Esophagus mucosa (tissue), 1 donor: ENCODE measurements at places on chromosomes 5 and 9.
A peak's percentile ranks its signal among the peaks of the same experiment; 100 is the strongest.

- no peak for ATAC-seq
Measured at GRCh38 chr9:115116421-115117284, 1.3 kb downstream of the TNC start.

- ATAC-seq = no peak
Measured at GRCh38 chr5:32587067-32587551, 1.8 kb downstream of the SUB1 start.

- ATAC-seq = no peak
Measured at GRCh38 chr5:118126159-118126558, 862.2 kb downstream of the DTWD2 start.

- ATAC-seq = no peak
Measured at GRCh38 chr5:91373600-91373999, 9.5 kb downstream of the ARRDC3 start.

DNA sequence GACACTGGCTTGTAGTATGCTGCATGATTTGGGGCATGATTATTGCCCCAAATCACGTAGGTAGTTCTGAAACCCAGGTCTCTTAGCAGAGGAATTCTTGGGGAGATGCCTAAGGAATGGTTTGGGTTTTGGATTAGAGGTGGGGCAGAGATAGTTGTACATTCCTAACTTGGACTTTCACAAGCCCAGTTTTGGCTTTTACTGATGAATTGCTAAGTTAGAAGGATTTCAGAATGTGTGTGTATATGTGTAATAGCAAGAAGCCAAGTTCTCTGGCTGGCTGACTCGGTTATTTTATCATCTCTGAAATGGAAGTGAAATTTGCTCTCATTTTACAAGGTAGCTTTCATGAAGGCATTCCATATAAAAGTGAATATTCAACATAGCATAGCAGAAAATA lies 23.8 kb upstream of the ZNF131 start:
- no peak for ATAC-seq

GRCh38 chr5:172672681-172673080 lies 31.6 kb downstream of the NEURL1B start:
- no peak for ATAC-seq

- ATAC-seq = no peak
Measured at GRCh38 chr9:110066929-110067716, 140.8 kb downstream of the C9orf152 start.

DNA sequence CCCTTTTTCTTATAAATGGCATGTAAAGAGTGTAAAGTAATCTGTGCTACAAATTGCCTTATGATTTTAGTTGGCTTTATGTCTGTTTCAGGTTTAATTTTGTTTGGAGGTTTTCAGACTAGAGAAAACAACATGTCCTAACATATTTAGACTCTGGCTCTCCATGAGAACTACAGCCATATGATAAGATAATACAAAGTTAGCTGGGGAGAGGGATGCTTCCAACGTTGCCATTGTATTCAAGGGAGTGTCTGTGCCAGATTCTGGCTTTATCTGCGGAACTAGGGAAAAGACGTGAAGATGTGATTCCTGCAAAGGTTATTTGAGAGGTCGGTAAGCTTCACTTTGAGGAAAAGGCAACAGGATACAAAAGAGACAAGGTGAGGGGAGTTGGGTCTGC lies 140.0 kb upstream of the OTULINL start:
- ATAC-seq = no peak

GRCh38 chr9:124392254-124392870 lies 22.9 kb downstream of the PSMB7 start:
- ATAC-seq = no peak

DNA sequence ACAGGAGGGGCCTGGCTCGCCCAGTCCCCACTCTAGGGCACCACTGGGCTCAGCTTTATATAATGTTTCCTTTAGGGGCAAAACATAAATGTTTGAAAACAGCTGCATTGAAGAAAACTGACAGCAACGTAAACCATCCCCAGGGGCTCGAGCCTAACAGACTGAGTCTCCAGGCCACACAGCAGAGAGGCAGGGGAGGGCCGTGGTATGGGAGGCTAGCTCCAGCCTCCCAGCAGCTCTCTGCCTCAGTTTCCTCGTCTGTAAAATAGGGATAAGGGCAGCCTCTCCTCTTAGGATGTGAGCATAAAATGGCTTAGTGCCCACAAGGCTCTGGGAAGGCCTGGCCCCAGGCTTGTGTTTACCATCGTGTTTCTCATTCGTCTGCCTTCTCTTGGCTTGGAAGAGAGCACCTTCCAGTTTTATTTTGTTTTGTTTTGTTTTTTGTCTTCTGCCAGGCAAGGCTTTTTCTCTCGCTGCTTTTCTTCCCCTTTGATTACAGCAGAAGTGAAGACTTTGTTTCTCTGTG lies 2.7 kb downstream of the ANKRD33B start:
- ATAC-seq = no peak

GRCh38 chr5:132065351-132065937 lies 5.0 kb downstream of the IL3 start:
- ATAC-seq = peak; percentile 59

DNA sequence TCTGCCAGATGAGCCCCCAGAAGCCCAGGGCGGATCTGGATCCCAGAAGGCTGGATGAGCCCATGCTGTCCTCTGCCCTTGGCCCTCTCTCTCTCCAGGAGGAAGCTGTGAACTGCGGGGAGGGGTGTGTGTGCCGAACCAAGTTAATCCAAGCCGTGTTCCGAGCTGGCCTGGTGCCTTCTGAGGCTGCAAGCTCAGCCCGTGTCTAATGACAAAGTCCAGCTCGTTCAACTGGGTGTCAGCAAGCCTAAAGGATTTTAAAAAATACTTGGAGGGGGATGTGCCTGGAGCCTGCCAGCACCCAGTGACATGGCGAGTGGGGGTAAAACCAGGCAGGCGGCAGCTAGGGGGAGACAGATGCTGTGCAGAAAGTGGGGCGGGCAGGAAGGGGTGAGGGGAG lies 8.0 kb downstream of the STC2 start:
- no peak for ATAC-seq

GRCh38 chr5:134642931-134643530 lies 5.6 kb upstream of the SEC24A start:
- ATAC-seq = no peak

GRCh38 chr9:108547411-108548135 lies 308.2 kb downstream of the ACTL7B start:
- no peak for ATAC-seq

GRCh38 chr9:131503626-131504465 lies 1.1 kb downstream of the POMT1 start:
- ATAC-seq = peak; percentile 53

DNA sequence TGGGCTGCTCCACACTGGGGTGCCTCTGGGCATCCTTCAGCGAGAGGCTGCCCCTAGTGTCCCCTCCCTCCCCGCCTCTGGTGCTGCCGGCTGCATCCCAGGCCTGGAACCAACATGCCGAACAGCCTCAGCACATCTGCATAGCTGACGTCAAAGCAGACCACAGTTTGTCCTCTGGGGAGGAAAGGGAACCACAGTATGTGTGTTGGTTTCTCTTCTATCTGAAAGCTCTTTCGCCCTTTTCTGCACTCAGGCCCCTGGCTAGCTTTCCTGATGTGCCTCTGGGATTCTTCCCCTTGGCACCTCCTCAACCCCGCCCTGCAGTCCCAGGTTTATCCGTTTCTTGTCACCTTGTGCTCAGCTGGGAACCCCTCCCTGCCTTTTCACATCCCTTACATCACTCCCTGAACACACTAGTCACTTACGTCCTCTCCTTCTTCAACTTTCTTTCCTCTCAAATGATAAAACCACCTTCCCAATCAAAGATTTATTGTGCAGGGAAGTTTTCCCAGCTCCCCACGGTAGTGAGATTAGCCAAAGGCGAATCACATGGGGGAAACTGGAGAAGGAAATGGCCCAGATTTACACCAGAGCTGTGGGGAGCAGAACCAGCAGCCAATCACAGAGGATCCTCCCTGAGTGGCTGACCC lies 35.5 kb upstream of the B4GALT1 start:
- peak; percentile 54 for ATAC-seq

DNA sequence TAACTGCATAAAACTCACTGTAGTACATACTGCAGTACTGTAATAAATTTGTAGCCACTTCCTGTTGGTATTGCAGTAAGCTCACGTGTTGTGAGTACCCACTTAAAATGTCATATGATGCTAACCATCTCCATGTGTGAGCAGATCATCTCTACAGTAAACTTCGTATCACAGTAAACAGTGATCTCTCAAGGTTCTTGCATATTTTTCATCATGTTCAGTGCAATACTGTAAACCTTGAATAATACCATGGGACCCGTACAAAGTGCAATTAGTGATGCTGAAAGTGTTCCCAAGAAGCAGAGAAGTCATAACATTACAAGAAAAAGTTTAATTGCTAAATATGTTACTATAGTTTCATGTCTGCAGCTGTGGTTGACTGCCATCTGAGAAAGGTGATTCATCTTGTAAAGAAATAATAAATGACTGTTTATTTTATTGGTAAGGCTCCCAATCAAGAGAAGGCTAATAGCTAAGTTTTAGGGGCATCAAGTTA lies 253.8 kb upstream of the POU5F2 start:
- no peak for ATAC-seq

- peak; percentile 49 for ATAC-seq
Measured at GRCh38 chr5:160438316-160439204, 16.9 kb downstream of the PTTG1 start.

DNA sequence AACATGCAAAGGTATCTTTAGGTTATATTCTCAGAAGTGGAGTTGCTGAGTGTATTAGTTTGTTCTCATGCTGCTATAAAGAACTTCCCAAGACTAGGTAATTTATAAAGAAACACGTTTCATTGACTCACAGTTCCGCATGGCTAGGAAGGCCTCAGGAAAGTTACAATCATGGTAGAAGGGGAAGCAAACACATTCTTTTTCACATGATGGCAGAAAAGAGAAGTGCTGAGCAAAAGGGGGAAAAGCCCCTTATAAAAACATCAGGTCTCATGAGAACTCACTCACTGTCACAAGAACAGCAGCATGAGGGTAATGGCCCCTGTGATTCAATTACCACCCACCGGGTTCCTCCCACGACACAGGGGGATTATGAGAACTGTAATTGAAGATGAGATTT lies 163.6 kb upstream of the PRLR start:
- ATAC-seq = no peak

DNA sequence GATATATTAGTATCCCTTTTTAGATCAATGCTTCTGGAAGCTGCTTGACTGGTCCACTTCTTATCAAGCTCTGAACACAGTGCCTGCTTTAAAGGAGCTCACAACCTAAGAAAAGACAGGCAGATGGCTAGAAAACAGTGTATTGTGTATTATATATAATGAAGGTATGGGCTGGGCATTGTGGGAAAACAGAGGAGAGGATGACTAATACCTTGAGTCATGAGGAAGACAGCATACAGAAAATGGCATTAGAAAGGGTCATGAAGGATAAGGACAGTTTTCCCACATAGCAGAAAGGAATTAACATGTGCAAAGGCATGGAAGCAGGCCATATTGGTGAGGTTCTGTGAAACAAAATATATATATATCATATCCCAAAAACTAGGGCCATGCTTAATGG lies 309.6 kb downstream of the MLLT3 start:
- ATAC-seq = peak; percentile 74

DNA sequence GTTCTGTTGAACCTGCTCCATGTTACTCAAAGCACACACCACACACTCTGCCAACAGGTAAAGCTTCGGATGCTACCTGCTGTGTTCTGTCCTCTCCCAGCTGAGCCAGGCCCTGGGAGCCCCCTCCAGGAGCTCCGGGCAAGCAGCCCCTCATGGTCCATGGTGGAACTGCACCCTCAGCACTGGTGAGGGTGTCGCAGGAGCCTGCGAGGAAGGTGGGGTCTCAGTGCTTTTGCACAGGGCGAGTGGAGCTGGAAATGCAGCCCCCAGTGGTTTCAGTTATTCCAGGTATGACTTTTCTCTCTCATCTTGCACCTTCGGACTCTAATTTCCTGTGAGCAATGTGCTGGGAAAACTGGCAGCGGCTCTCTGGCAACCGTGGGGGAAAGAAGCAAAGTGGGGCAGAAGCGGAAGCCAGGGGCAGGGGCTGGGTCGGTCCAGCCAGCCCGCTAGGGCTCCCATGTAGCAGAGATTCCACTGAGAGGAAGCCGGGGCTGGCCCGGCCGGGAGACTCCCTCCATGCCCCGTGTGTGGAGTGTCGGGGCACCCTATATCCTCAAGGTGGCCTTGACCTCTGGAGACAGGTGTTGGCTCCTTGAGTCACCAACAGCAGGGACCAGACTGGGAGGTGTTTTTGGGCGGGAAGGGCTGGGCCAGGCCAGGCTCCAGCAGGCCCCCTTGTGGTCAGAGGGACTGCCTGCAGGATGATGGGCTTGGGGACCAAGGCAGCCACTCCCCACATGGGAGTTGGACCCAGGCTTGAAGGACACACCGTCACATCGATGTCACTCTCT lies 75.6 kb upstream of the PRSS3 start:
- peak; percentile 73 for ATAC-seq

- peak; percentile 59 for ATAC-seq
Measured at GRCh38 chr5:96896806-96897205, 20.5 kb downstream of the ERAP2 start.

GRCh38 chr5:122846051-122846550 lies 688 bp downstream of the SNX24 start:
- no peak for ATAC-seq

- ATAC-seq = peak; percentile 62
Measured at GRCh38 chr9:137277329-137278041, at the start of gene TOR4A. TOR4A (plus strand) TSS chr9:137277726; CDS start chr9:137278690, 964 bp downstream.

DNA sequence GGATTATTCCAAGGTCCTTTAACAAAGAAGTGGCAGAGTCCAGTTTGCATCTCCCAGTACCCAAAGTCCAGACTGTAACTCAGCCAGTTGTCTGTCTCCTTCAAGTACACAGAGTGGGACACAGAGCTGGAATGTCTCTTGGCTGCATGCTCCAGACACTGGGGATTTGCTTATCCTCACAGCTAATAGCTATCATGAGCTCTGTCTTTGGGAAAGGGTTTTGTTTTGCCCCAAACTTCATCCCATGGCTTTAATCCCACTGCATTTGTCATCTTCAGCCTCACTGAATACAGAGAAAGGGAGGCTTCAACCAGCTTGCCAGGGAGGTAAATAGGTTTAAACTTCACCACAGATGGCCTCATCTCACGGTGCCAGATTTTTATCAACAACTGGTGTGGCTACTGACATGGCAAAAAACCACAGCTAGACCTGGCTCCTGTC lies 412.2 kb upstream of the SLC24A2 start:
- no peak for ATAC-seq

DNA sequence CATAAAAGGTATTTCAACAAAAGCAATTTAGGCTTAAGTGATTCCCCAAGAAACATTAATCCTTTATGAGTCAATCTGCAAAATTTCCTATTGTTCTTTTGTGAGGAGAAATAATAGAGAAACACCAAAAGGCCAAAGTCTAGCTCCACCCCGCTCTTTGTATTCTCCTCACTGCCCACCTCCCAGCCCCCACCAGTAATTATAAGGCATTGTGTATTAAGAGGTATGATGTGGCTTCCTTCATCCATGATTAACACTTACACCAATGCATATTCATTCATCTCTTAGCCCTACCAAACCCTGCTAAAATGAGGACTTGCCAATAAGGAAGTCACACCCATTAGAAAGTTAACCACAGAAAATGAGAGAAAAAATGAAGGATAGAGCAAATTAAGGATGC lies 105.3 kb upstream of the SPATA31D4 start:
- peak; percentile 15 for ATAC-seq

DNA sequence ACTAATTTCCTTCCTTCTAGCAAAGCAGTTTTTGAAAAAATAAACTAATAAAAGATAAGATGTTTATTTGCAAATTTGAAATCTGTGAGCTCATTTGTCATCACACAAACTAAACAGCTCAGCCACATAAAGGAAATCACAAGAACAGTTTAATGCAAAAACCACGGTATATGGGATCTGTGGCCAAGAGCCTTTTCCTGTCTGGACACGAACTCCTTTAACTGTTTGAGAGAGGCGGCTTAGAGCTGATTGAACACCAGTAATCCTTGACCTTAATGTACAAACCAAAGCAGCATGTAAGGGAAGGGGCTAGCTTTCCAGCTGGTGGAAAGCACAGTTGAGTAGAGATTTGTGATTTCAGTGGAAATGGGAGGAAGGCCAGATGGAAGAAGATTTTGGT lies 66.3 kb upstream of the SPINK5 start:
- no peak for ATAC-seq
